ENCODE measurements at places on chromosomes 3 and 15.

DNA sequence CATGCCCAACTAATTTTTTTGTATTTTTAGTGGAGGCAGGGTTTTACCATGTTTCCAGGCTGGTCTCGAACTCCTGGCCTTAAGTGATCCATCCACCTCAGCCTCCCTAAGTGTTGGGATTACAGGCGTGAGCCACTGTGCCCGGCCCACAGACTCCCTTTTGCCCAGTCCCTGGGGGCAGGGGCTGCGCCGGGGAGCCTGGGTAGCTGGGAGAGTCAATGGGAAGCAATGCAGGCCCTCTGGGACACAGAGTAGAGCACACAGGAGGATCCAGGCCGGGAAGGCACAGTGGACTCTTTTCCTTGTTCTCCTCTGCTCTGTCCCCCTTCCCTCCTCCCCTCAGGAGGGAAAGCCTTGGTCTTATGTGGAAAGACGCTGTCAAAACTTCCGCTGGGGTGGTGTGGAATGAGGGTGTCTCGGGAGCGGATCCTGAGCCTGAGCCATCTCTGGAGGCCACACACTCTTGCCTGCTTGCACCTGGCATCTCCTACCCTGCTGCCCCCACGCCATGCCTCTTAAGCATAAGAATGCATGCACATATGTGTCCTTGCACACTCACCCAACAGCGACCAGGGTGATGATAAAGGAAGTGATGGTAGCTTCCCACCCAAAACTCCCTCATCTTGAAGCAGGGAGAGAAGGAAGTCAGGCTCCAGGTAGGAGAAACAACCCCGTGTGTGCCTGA lies 11.9 kb upstream of the PRKCD start:
- DNase-seq = no peak

DNA sequence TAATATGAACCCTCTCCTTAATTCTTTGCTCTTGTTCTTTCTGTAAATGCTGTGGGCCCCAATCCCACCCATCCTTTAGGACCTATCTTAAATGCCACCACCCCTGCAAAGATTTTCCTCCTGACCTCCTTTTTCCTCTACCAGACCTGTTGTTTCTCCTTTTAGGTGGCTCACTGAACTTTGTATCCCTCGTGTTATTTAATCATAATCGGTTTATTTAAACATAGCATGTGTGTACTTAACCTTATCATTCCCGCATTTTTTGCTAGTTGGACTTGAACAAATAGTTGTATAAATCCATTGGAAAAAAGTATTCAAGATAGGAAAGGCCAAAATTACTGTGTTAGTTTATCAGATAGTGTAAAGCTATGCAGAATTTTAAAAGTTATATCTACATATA lies 988 bp upstream of the NFKBIZ start:
- DNase-seq = no peak

- DNase-seq = no peak
These were observed 410.8 kb upstream of the RASGRP1 start for GRCh38 chr15:38975282-38975990.

- DNase-seq = no peak
These were observed 138.8 kb downstream of the SV2B start for GRCh38 chr15:91238644-91239425.
